ENCODE measurements at places on chromosomes 7 and 10.

- DNase-seq = no peak
Measured at GRCh38 chr10:113443141-113443925, 109.5 kb upstream of the HABP2 start.

- no peak for DNase-seq
Measured at GRCh38 chr7:110944966-110945644, 145.8 kb upstream of the LRRN3 start.

GRCh38 chr7:47145186-47145725 is 436.7 kb downstream of the TNS3 start:
- no peak for DNase-seq

DNA sequence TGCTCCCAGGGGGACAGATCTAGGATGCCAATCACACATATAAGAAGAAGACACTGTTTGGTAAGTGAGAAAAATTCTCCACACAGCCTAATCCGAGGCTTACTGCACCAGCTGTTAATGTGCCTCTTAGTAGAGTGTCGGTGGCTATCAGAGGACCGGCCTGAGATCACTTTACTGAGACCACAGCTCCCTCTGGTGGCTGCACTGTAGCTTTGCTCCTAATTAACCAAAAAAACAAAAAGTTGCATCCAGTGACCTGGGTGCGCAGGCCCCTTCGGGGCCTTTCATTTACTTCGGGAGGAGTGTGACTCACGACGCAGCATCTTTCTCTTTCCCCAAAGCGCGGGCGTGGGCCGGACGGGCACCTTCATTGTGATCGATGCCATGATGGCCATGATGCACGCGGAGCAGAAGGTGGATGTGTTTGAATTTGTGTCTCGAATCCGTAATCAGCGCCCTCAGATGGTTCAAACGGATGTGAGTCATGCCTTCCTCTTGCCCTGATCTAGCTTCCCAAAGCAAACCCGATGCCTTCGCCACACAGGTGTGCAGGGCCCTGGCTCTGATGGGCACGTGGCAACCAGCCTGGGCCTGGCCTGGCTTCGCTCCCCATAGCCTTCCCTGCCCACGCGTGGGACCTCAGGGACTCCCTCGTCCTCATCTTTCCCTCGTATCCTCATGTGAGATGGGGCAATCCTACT is 56.7 kb downstream of the MKI67 start:
- peak; percentile 74 for DNase-seq

DNA sequence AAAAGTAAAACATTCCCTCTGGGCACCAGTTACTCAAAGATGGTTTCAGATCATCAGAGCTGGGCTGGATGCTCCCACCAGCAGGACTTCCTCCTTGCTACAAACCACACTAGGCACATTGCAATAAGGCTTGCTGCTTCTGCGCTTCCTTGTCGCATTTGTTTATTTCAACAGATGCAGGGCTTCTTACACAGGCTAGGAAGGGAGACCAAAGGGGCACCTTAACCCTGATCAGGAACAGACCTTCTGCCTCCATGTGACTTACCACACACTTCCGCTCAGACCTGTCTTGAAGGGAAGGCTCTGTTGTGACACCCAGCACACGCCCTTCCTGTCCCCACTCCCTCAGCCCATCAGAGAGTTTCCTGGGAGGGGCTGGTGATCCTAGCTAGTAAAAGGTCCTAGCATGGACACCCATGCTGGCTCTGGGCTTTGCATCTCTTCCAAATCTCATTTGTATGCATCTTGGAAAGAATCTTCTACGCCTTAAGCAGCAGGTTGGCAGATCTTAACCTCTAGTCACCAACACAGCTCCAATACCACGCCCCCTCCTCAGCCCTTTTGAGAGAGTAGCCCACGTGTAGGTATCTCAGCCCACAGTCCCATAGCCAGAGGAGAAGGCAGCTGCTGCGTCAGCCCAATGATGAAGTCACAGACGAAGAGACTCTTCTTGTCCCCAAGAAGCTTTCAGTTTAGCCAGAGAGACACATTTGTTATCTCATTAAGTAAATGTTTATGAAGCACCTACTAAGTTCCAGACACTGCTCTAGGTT is 47.1 kb upstream of the SVIL start:
- DNase-seq = no peak

DNA sequence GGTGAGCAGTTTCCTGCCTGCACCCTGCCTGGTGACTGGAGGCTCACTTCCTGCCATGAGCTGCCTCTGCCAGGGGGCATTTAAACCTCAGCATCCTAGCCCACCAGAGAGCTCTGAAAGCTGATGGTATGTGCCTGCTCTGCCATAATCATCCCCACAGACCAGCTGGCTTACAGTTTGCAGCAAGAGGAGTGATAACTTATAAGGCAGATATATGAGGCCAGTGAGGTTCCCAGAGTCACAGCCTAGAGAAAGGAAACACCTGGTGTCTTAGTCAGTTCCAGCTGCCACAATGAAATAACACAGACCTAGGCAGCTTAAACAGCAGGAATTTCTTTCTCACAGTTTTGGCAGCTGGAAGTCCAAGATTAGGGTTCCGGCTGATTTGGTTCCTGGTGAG is 232.0 kb downstream of the PAXIP1 start:
- DNase-seq = no peak

GRCh38 chr7:21020667-21021066 is 234.0 kb upstream of the SP8 start:
- DNase-seq = no peak

- no peak for DNase-seq
Measured at GRCh38 chr10:130864961-130865818, 446.3 kb downstream of the TCERG1L start.

GRCh38 chr10:34538281-34538829 is 276.7 kb downstream of the PARD3 start:
- DNase-seq = no peak

GRCh38 chr7:16926283-16926682 is 44.5 kb upstream of the AGR3 start:
- DNase-seq = peak; percentile 56

DNA sequence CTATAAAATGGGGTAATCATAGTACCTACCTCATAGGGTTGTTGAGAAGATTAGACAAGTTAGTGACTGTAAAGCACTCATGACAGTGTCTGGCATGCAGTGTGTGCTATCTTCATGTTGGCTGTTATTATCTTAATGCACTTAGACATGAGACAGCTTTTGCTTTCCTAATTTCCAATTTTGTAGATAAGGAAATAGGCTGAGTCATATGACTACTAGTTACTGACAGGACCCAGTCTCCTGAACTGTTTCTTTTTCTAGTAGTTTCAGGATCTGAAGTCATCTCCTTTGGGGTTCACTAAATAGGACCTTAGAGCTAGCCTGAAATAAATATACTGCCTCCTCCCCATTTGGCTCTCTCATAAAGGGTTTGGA is 74.2 kb downstream of the SNX10 start:
- no peak for DNase-seq

- no peak for DNase-seq
Measured at GRCh38 chr7:47385536-47386125, 196.3 kb downstream of the TNS3 start.

GRCh38 chr7:117323305-117323850 is 520 bp upstream of the WNT2 start:
- DNase-seq = no peak

DNA sequence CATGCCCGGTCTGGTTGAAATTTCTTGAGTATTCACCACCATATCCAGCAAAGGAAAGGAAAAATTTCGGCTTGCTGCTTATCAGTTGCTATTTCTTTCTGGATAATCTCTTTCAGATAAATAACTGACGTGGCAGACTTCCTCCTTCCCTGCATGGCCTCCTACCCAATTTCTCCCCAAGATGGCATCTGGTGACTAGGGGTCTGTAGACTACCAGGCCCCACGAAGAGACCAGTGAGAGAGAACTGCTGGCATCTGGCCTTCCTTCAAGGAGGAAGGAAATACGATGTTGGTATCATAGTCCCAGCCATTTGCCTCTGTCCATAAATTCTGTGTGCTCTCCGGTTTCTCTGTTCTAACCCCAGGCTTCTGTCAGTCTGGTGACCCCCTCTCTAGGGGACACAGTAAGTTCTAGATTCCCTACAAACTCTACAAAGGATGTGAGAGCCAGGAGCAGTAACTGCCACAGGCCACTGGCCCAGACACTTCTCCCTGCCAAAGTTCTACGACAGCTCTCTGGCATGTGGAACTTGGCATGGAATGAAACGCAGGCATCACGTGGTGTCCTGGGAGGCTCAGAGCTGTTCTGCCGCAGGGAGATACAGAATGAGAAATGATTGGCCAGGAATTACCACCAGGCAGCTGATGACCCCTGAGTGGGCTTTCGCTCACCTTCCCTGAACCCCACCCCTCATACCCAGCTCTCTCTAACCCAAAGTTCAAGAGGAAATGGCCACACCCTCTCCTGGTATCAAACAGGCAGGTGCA is 30.0 kb upstream of the MSRB2 start:
- peak; percentile 69 for DNase-seq

DNA sequence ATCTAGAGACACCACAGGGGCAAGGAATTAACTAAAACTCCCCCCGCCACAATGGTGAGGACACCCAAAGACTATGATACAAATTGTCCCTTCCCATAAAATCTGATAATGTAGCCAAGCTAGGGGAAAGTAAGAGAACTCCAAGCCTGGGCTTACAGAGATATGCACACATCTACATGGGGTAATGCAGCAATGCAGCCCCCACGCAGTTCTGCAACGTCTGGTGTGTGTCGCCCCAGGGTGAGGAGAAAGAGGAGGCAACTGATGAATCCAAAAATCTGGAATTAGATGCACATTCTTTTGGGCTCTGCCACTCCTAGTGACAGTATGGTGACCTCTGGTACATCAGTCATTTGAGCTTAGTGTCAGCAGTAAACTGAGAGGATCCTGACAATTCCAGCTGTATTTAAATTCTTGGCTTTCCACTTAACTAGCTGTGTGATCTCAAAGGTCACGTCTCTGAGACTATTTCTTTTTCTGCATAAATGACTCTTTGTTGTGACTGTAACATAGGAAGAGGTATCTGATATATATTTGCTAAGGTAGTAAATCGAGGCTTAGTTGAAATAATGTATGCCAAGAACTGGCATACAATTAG is 51.5 kb downstream of the PIP4K2A start:
- DNase-seq = no peak

DNA sequence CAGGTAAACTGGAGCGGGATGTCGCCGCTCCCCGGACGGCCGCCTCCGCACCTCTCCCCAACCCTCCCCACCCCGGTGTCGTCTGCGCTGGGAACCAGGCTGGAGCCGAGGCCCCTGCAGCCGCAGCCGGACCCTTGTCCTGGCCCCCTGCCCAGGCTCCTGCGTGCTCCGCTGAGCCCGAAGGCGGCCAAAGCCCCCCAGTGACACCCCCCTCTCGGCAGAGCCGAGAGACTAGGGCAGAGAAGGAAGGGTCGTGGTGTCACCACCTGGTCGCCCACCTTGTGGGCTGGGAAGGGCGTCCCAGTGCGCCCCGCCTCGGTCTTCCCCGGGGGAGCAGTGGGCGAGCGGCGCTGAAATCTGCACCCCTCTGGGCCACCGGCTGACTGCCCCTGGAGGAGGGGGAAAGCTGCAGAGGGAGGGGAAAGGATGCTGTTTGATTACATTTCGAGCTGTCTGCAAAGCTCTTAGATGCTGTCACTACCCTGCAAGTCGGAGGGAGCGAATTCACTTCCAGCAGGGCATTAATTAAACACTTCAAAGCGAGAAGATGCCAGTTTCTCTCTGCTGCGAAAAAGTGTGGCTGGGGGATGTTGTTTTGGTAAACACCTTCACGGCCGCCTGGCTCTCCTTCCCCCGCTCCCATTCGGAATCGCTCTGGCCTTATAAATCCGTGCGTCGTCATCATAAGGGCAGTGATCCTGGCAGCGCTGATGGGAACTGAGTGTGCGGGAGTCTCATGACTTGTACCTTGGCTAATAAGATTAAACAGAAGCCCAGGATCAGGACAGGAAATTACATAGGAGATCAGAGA is 622 bp downstream of the DYNC1I1 start:
- peak; percentile 9 for DNase-seq

DNA sequence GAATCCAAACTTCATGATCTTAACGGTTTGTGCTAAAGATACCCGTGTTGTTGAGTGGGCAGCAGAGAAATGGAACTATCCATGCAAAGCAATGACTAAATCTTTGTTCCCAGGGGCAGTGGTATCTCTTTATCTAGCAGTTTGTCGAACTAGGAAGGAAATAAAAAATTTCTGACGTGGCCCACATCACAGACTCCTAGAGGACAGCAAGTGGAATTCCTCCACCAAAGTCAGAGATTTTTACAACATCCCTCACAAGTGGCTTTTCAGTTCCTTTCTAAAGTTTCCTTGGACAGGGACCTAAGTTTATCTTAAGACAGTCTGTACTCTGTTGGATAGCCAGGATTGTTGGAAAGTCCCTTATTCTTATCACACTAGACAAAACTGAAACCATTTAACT is 136.0 kb downstream of the RAPGEF5 start:
- DNase-seq = no peak

DNA sequence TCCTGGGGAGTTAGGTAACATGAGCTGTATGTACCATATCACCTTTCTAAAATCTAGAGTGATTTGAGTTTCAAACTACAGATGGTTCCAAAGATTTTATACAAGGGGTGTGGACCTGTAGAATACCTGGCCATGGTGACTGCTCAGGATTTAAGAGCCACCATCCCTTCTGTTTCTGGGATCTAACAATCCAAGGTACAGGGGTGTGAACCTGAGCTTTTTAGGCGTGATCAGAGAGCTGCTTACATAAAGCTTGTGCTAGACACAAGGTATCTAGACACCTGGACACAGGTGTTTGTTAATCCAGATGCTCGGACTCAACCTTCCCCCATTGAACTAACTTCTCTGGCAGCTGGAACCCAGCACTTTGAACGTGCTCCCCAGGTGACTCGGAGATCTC is 516.4 kb downstream of the RPS24 start:
- no peak for DNase-seq

GRCh38 chr7:25288556-25289307 is 60.4 kb upstream of the NPVF start:
- DNase-seq = no peak

- DNase-seq = no peak
Measured at GRCh38 chr7:155457544-155458110, 302 bp upstream of the EN2 start.

GRCh38 chr7:2259480-2259879 is 17.5 kb downstream of the NUDT1 start:
- no peak for DNase-seq

GRCh38 chr10:102009801-102010425 is 46.1 kb downstream of the ARMH3 start:
- DNase-seq = peak; percentile 85

- no peak for DNase-seq
Measured at GRCh38 chr7:50348469-50349162, 44.1 kb downstream of the IKZF1 start.

DNA sequence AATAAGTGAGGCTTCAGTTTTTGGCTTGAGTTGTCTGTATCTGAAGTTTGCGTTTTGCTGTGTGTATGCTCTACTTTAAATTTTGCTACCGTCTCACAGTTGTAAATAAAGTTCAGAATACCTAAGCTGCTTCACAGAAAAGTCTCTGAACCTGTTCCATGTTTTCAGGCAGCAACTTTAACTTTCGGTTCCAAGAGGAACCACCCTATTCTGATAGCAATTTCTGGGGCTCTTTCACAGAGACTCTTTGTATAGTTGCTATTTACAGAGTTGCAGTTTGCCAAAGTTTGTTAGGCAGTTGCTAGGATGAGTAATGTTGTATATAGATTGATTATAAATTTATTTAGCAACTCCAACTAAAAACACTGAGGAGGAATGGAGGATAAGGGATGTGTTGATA is 5.7 kb downstream of the FAM221A start:
- DNase-seq = no peak
